Right lobe of liver (tissue), 6 donors: ENCODE measurements at places on chromosomes 6 and 20. TPM values are rescaled to one million over a fixed set of nuclear protein-coding genes. Genes with fewer than 3 reads are reported as not detected.

GRCh38 chr6:8993111-8993510 is 557.8 kb upstream of the SLC35B3 start:
- H3K4me3 ChIP-seq = no peak overlapping the region
- DNase-seq = no peak
- H3K4me1 ChIP-seq = no peaks in the 10 kb centered on the region
- no peaks in the 10 kb centered on the region for H3K27me3 ChIP-seq

The SPATA25 gene
- total RNA-seq = 2.4 TPM

GRCh38 chr20:1392443-1392692 is 486 bp downstream of the FKBP1A start:
- H3K4me1 ChIP-seq = no peaks in the 10 kb centered on the region
- no peak for DNase-seq
- H3K27ac ChIP-seq = peak overlapping the region; percentile 77

The EYA4 gene
- total RNA-seq = 0.35 TPM

GRCh38 chr20:46122071-46122470 is 4.0 kb downstream of the CD40 start:
- no peak overlapping the region for H3K27ac ChIP-seq
- DNase-seq = no peak
- H3K4me1 ChIP-seq = no peaks in the 10 kb centered on the region
- H3K4me3 ChIP-seq = no peak overlapping the region
- no peaks in the 10 kb centered on the region for H3K27me3 ChIP-seq
